Mesendoderm (in vitro differentiated cells): ENCODE measurements at places on chromosomes 16 and 17.

DNA sequence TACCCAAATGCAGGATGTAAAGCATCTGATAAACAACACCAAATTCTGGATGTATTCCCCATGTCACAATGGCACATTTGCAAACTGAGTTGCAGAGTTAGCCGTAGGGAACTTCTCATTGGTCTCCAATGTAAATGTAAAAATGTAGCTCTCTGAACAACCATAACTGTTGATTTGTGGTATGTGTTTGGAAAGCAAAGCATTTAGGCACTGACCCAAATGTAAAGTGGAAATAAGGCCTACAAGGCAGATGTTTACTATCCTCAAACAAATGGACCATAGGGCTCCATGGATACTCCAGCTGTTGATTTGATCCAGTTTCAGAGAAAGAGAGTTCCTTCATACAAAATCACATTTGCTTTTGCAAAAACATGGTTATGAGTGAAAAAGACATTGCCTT lies 223.0 kb upstream of the ELAC2 start:
- DNase-seq = no peak

- no peak for DNase-seq
Observed at GRCh38 chr16:81106826-81107503, 10.8 kb upstream of the GCSH start.

GRCh38 chr17:75152922-75153779 lies 1.2 kb downstream of the JPT1 start:
- DNase-seq = peak; percentile 76

DNA sequence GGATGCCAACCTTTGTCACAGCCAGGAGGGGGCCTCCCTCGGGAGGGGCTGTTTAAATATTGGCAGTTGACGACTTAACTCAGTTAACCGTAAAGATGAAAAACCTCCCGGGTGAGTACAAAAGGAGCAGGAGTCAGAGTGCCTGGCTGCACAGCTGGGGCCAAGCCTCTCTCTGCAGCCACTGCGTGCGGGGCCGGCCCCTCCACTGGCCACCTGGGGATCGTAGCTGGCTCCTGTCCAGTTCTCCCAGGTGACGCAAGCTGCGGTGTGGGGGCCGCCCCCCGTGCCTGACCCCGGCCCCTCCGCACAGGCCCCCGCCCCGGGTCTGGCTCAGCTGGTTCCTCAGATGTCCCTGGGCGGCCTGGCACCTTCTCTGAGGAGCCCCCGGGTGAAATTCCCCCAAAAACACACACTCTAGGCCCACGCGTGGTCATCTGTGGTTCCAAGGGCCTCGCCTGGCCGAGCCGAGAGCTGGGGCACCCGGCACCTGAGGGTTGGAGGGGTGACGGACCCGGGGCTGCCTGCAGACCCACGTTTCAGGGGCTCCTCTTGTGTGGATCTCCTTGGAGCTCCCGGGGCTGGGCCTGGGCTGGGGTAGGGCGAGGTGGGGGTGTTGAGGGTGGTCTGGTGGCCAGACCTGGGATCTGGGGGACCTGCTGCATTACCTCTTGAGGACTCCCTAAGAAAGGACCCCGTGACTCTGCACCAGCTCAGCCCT lies 7.4 kb upstream of the CACNA1H start:
- DNase-seq = no peak

DNA sequence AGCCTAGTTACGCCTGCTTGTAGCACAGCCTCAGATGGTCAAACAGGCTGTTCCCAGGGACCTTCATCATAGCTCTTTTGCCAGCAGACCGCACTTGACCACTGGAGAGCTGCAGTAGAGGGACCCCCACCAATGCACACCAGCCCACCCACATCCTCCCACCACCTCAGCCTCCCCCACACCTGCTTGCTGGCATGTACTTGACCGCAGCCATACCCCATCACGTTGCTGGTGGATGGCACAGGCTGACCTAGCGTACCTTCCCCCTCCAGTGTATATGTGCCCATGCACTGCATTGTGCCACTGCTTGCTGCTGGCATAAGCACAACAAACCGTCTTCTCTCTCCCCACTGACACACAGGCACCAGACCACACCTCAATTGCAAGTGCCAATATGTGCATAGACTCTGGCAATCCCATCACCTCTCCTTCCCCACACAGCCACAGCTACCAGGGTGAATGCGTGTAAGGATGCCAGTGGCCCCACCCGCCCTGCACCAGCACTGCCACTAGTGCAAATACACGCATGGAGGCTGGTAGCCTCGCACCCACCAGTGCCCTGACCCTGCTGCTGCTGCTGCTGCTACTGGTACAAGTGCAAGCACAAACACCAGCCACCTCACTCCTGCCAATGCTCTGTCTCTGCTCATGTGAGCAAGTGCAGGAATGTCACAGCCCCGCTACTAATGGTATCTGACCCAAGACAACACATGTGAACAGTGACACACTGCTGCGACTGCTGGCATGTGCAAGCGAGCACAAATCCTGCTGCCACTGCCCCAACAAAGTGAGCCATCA lies 1377.6 kb downstream of the CDH11 start:
- DNase-seq = no peak

GRCh38 chr17:35432176-35433074 lies at the start of gene SLFN12:
TSS of gene SLFN12 (minus strand) at chr17:35432500. CDS start at chr17:35423028, 9,472 bp downstream.
- peak; percentile 97 for DNase-seq

GRCh38 chr17:17815062-17815406 lies 21.8 kb downstream of the SREBF1 start:
- no peak for DNase-seq

- no peak for DNase-seq
Observed at GRCh38 chr16:89034573-89034961, 57.6 kb upstream of the CBFA2T3 start.

- DNase-seq = no peak
Observed at GRCh38 chr16:84739349-84740124, 39.7 kb downstream of the USP10 start.

- DNase-seq = no peak
Observed at GRCh38 chr17:37772982-37773381, 28.1 kb upstream of the HNF1B start.

DNA sequence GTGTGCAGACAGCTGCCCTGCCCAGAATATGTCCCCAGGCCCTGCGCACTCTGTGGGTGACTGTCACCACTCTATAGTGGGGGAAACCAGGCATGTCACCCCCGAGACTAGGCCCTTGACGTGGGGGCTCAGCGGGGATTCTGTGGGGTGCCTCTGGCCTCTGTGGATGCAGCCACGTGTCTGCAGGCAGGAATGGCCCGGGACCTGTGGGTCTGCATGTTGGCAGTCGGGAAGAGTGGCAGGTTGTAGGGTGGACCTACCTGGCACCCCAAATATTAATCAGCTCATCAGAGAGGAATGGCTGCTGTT lies 954 bp downstream of the IL32 start:
- no peak for DNase-seq

DNA sequence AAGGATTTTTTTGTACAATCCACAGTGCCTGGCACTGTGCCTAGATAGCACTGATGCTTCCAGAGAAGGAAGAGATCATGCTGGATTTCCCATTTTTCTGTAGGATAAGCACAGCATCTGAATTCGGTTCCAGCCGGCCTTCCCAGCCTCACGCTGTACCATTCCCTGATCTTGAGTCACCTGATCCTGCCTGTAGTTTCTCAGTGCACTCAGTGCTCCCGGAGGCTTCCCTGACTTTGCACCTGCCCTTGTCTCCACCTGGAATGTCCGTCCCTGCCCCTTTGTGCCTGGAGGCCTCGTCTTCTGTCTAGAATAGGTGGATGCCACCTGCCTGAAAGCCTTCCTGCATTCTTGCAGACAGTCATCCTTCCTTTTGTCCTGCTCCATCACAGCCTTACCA lies 179.9 kb downstream of the CCDC182 start:
- DNase-seq = no peak

DNA sequence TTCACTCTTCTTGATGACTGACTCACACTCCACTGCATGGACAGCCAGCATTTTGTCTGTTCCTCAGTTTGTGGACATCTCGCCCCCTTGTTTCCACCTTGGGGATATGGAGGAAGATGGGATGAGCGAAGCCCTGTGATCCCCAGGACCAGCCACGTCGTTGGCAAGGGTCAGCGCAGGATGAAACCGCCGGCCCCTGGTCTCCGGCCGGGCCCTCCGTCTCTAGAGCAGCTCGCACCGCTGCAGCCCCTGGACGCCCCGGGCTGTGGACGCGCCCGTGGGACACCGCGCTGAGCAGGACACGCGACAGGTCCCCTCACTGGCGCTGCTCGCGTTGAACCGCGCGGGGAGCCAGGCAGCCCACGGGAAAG lies 604 bp upstream of the ZC3H18 start:
- DNase-seq = no peak

DNA sequence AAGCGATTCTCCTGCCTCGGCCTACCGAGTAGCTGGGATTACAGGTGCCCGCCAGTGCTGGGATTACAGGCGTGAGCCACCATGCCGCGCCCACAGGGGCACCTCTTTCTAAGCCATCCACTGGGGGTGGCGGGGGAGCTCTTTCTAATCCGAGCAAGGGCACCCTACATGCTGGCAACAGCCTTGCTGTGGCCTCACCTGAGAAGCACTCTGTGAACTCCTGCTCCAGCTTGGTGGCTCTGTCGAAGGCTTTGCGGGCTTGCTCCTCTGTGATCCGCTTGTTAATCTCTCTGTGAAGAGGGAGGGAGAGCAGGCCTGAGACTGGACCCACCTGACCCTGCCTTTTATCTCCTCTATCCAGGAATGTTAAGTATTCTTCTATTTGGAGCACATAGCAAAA lies 11.9 kb upstream of the ASGR1 start:
- DNase-seq = no peak

DNA sequence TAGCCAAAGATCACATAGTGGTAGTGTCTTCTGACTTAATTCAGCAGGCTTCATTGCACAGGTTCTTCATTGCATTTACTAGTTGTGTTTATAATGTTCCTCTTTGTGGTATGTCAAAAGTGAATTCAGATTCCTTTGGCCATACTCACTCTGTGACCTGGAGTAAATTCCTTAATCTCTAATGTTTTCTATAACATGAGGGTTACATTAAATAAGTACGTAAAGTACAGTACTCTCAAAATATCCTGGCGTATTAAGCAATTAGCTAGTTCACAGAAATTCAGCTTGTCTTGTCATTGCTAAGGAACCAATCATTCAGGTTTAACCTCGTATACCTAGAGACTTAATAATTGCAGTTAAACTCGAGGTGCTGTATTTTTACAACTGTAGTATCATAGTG lies 4.2 kb downstream of the RPS6KB1 start:
- no peak for DNase-seq

- DNase-seq = peak; percentile 77
Observed at GRCh38 chr17:47649972-47650524, 329 bp downstream of the KPNB1 start.

- no peak for DNase-seq
Observed at GRCh38 chr17:41619036-41619926, 5.1 kb downstream of the KRT17 start.

DNA sequence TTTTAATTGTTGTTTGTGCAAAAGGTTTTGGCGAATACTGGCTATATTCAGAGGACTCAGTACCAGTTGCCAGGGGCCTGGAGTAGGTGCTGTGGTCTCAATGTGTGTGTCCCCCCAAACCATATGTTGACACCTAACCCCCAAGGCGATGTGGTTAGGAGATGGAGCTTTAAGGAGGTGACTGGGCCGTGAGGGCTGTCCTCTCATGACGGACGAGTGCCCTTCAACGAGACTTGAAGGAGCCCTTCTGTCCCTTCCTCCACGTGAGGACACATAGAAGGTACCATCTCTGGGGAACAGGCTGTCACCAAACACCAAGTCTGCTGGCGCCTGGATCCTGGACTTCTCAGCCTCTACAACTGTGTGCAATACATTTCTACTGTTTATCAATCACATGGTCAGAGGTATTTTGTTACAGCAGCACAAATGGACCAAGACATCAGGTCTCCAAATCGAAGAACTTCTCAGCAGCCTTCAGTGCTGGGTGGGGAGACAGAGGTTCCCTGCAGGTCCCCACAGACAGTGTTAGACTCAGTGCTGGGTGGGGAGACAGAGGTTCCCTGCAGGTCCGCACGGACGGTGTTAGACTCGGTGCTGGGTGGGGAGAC lies 24.8 kb upstream of the METRNL start:
- DNase-seq = no peak

- no peak for DNase-seq
Observed at GRCh38 chr17:55436224-55437158, 14.9 kb upstream of the MMD start.

DNA sequence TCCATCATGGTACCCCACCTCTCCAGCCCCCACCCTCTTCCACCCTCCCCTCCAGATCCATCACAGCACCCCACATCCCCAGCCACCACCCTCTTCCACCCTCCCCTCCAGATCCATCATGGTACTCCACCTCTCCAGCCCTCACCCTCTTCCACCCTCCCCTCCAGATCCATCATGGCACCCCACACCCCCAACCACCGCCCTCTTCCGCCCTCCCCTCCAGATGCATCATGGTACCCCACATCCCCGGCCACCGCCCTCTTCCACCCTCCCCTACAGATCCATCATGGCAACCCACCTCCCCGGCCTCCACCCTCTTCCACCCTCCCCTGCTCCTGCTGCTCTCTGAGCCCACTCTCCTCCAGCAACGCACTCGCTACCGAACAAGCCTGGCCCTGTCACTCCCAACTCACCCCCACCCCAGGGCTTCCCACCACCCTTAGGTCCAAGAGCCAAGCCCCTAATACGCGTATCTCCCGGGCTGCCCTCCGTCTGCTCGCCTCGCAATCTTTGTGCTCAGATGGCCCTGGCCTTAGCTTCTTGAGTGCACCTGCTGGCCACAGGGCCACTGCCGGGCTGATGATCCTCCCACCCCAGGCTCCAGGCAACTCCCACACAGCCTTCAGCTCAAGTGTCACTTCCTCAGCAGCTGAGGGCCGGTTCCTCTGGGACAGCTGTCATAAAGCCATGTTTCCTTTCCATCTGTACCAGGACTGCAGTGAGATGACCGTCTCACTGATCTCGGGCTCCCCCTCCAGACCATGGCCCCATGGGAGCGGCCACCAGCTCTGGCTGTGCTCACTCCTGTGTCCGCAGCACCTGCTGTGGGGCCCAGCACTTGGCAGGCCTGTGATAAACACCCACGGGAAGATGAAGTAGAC lies 25.5 kb downstream of the KDM8 start:
- DNase-seq = no peak

GRCh38 chr16:73027685-73028111 lies 20.2 kb downstream of the ZFHX3 start:
- DNase-seq = no peak

GRCh38 chr17:44673893-44674292 lies 15.7 kb downstream of the CCDC43 start:
- no peak for DNase-seq

GRCh38 chr16:50025537-50025931 lies 509 bp downstream of the CNEP1R1 start:
- peak; percentile 40 for DNase-seq

GRCh38 chr17:68849673-68850610 lies 105.2 kb downstream of the ABCA8 start:
- DNase-seq = no peak

- no peak for DNase-seq
Observed at GRCh38 chr17:80529104-80529903, 15.3 kb upstream of the RPTOR start.

DNA sequence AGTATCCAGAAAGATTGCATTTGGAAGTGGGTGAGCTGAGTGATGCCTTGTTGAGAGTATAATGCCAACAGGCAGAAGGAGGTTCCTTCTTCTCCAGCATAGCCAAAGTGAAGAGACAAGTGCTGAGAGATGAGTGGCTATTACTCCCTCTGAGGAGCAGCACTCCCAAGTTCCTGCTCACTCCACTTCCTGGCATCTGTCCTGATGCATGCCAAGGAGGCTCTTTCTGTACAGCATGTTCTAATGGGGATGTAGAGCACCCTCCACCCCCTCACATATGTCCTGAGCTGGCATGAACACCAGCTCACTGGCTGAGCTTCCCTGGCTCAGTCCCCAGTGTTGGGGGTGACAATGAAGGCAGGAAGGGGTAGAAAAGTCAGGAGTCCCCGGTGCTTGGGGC lies 44.2 kb upstream of the DNAH9 start:
- no peak for DNase-seq
